ENCODE measurements at places on chromosomes 6 and 20.

DNA sequence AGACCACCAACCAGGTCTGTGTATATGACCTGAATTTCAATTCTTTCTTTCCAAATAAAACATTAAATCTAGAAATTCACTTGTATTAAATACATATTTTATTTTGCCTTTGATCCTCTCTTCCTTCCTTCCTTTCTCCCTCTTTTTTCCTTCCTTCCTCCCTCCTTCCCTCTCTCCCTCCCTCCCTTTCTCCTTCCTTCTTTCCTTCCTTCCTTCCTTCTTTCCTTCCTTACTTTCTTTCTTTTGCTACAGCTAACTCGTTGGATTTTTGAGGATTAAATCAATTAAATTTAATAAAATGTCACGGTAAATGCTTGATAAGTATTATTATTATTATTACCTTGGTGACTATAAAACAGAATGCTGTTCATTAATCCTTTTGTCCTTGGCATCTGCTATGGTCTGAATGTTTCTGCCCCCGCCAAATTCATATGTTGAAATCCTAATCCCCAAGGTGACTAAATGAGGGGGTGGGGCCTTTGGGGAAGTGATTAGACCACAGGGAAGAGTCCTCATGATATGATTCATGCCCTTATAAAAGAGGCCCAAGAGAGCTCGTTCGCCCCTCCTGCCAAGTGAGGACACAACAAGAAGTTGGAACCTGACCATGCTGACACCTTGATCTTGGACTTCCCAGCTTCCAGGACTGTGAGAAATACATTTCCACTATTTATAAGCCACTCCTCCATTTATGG lies 67.6 kb upstream of the BTBD3 start:
- DNase-seq, result no peak

GRCh38 chr6:122799140-122799745 lies 10.2 kb downstream of the SMPDL3A start:
- no peak for DNase-seq

- DNase-seq, result no peak
These were observed 151.0 kb upstream of the RPS6KA2 start for GRCh38 chr6:166778046-166778445.

DNA sequence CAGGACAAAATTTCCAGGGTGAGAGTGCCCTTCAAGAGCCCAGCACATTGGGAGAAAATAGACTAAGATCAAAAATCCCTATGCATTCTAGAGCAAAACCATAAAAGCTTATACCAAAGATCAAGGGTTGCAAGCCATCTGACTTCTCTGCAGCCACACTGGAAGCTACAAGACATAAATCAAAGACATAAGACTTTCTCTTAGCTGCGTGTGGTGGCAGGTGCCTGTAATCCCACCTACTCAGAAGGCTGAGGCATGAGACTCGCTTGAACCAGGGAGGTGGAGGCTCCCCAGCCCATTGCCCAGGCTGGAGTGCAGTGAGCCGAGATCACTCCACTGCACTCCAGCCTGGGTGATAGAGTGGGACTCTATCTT lies 91.9 kb upstream of the NXT1 start:
- DNase-seq, result no peak

- DNase-seq, result no peak
These were observed 949.9 kb upstream of the FLRT3 start for GRCh38 chr20:15287329-15287728.

DNA sequence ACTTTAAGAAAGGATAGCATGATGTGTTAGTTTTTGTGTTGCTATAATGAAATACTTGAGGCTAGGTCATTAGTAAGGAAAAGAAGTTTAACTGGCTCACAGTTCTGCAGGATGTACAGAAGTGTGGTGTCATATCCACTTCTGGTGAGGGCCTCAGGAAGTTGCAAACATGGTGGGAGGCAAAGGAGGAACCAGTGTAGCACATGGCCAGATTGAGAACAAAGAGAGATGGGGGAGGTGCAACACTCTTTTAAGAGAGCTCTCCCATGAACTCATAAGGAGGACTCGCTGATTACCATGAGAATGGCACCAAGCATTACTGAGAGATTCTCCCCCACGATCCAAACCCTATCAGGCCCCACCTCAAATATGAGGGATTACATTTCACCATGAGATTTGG lies 265.4 kb downstream of the RIMS1 start:
- DNase-seq, result no peak

- no peak for DNase-seq
These were observed 59.1 kb downstream of the FOXA2 start for GRCh38 chr20:22525069-22525820.

DNA sequence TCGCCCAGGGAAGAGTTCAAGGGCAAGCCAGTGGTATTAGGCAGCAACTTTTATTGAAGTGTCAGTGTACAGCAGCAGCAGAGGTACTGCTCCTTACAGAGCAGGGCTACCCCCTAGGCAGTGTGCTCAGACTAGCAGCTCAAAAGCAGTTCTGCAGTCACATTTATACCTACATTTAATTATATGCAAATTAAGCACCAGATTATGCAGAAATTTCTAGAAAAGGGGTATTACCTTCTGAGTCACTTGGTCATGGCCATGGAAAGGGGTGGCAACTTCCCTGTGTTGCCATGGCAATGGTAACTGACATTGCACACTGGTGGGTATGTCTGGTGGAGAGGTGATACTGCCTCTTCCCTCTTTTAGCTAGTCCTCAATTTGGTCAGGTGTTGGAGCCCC lies 2.1 kb upstream of the ZKSCAN4 start:
- DNase-seq, result no peak

- DNase-seq, result no peak
These were observed 213.8 kb downstream of the IBTK start for GRCh38 chr6:82033631-82034211.

- DNase-seq, result no peak
These were observed 43.0 kb upstream of the KCNK16 start for GRCh38 chr6:39365281-39366074.

GRCh38 chr6:41531591-41532582 lies 14.3 kb upstream of the FOXP4 start:
- DNase-seq, result no peak

GRCh38 chr6:6946206-6947155 lies 161.3 kb upstream of the RREB1 start:
- no peak for DNase-seq

- no peak for DNase-seq
These were observed 10.5 kb upstream of the ZNF334 start for GRCh38 chr20:46523696-46524328.

- DNase-seq, result no peak
These were observed 156.4 kb downstream of the OR2B2 start for GRCh38 chr6:27755768-27756167.

DNA sequence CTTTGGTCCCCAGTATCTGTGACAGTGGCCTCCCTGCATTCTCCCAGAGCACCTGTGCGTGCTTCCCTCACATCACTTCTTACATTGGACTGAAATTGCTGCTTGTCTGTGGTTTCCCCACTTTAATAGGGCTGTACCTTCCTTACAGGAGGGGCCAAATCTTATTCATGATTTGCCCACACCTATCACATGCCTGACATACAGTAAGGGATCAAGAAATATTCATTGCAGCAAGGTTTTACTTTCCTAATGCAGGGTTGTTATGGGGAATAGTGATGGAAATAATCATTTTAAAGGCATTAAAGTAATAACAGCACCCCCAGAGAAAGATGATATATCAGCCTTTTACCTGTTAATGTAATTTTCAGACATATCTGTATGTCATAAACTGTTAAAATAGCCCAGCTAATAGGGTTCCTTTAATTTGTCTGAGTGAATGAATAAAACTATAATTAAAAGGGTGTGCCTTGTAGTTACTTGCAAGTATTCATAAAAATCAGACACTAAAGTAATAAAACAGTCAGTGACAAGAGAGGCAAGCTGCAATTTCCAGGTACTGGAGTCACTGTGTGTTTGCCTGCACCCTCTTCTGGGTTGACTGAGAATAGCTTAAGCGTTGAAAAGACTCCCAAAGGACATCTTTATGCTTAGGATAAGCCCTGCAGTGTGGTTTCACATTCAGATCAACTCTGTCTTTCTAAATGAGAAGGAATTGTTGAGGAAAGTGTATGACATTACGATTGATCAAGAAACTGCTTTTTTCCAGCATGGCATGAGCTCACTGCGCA lies 182.7 kb downstream of the PHACTR1 start:
- DNase-seq, result no peak

DNA sequence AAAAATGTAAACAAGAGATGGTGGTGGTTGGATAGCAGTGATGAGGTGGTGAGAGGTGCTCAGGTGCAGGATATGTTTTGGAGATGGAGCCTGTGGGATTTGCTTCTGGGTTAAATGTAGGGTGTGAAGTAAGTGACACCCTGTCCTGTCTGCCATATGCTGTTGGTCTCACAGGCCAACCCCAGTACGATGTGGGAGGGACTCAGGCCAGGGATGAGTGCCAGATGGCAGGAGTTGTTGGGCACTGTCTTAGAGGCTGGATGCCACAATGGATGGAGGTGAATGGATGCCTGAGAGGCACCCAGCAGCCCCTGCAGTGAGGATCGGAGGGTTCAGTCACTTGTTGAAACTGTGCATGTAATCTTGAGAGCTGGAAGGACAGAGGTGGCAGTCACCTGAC lies 259.3 kb downstream of the NRN1 start:
- no peak for DNase-seq

GRCh38 chr20:23325107-23325506 lies 25.5 kb upstream of the NXT1 start:
- DNase-seq, result no peak

GRCh38 chr6:34982424-34982852 lies 93.4 kb downstream of the ANKS1A start:
- no peak for DNase-seq

DNA sequence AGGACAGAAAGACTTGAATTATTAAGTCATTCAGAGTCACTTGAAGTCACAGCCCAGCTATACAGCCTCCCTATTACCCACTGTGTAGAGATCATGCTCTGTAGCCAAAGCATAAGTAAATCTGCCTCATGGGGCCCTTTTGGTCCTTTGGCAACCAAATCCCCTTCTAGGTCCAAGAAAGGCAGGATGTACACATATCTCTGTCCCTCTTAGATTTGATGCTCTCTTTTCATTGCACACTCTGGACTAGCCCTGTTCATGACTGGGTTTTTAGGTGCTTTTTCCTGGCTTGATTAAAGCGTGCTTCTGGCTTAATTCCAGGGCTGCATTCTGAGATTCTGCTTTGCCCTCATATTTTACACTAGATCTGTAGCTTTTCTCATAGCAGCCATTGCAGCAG lies 296.8 kb downstream of the TENT5A start:
- no peak for DNase-seq

DNA sequence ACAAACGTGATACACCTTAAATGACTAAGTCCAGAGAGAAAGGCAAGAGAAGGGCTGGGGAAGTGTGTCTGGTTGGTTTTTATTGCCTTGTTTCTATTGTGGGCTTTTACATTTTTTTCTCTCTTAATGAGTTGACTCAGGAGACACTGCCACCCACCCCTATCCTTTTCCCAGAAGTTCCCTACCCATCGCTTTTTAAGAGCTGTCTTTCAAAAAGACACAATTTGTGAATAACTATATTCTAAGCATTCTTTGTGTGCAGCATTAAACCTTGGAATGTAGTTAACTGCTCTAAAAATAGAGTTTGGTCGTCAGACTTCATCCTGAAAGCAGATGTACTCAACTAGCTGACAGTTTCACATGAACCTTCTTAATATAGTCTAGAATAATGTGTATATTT lies 174.9 kb downstream of the ISM1 start:
- no peak for DNase-seq

DNA sequence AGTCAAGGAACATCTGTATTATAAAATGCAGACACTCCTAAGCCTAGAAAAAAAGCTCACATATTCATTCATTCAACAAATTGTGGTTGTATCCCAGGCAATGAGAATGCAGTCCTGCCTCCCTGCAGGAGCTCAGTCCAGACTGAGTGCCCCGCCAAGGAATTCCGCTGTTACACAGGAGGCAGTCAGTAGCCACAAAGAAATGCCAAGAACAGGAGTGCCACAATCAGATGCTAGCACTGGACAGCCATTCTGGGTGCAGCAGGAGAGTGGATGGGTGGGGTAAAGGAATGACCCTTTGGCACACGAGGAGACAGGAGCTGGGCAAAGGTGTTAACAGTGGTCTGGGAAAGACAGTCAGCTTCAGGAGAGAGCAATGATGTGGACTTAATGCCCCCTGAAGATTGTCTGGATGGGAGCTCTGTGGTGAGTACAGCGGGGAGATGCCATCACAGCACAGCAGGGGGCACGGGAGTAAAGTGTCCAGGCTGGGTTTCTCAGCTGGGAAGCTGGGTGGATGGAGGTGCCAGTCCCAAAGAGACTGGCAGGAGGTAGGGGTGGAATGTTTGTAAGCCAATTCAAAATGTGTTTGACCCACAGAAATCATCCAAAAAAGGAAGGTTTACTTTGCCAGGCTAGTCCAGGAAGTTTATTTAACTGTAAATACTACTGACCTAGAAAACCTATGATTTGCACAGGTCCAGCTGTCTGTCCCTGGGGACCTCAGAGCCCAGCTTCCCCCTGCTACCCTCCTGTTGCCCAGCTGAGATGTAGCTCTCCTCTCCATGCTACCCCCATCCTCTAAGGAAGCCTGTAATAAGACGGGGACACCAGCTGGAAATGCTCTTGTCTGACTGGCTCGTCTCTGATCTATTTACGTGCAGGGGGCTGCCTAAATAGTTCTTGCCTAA lies 84.1 kb downstream of the SLC23A2 start:
- DNase-seq, result no peak

GRCh38 chr20:18272451-18272850 lies 15.9 kb upstream of the ZNF133 start:
- DNase-seq, result no peak

GRCh38 chr6:122381494-122382265 lies 17.8 kb upstream of the HSF2 start:
- DNase-seq, result peak; percentile 55

GRCh38 chr20:4593149-4593525 lies 128.6 kb upstream of the PRND start:
- DNase-seq, result no peak

- DNase-seq, result no peak
These were observed 785 bp upstream of the THBD start for GRCh38 chr20:23050076-23050838.

GRCh38 chr6:127092466-127092865 lies 26.0 kb upstream of the RSPO3 start:
- DNase-seq, result no peak

DNA sequence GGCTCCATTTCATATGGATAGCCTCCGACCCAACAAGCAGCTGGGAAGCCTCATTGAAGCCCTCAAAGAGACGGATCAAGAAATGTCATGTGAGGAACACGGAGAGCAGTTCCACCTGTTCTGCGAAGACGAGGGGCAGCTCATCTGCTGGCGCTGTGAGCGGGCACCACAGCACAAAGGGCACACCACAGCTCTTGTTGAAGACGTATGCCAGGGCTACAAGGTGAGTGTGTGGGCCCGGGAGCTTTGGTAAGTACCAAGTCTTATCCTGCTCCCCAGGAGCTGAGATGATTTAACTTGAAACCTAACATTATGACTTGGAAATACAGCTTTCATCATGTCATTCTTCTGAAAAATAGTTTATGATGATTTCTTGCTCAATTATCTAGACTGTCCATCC lies 4.1 kb downstream of the TRIM38 start:
- DNase-seq, result no peak

GRCh38 chr6:107867302-107867615 lies 43.1 kb upstream of the SCML4 start:
- no peak for DNase-seq
